Stimulated activated CD8-positive, alpha-beta memory T cell treated with anti-CD3 and anti-CD28 coated beads, Interleukin-15, amount 100 ng/mL, for 1 hour (primary cell): ENCODE measurements at places on chromosomes 1 and 21.

DNA sequence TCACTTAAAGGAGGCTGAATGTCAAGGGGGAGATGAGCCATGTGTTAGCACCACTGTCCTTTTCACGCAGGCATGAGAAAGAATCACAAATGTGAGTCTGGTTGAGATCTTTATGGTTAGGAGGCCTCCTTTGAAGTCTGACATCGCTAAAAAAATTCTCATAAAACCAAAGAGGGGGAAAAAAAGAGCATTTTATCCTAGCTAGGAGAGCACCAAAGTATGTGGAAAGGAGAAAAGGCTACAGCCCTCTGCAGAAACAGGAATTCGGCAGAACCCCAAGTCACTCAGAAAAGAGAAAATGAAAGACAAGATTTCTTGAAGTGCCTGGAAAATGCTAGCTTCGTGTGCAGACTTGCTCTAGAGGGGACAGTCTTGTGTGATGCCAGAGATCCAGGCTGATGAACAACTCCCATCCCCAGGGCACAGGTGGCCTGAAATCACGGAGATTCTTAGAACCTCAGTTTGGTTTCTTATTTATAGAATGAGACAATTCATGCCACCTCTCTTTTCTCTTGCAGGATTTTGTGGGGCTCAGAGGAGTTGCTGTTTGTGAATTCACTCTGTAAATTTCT is 61.5 kb downstream of the RUNX1 start:
- no peak for DNase-seq

GRCh38 chr1:225559326-225559725 is 93.6 kb downstream of the ENAH start:
- DNase-seq = no peak

GRCh38 chr1:221761354-221762002 is 19.6 kb upstream of the DUSP10 start:
- DNase-seq = no peak

- DNase-seq = no peak
These were observed 259.0 kb downstream of the NEGR1 start for GRCh38 chr1:72023063-72023930.

DNA sequence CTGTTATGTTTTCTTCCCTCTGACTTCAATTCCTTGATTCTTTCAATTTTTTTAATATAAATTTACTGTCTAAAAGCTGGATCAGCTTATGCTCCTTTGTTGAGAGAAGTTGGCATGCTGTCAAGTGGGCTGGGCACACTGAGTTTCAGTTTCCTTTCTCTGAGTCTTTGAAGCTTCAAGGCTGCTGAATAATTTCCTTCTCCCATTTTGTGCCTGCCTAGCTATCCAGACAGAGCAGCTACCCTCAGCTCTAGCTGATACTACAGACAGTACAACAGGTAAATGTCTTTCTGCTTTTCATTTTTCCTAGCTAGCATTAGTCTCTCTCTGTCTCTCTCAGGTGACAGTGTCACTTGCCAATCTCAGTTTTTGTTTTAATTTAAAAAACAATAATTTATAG is at the start of gene IFI44:
Gene IFI44 (plus strand): TSS at position 204 of the 400 bp plus-strand sequence. CDS start 365 bp downstream, outside the sequence.
- peak; percentile 67 for DNase-seq

GRCh38 chr1:169143346-169143745 is 36.9 kb downstream of the ATP1B1 start:
- no peak for DNase-seq

GRCh38 chr1:244653439-244654107 is 647 bp downstream of the DESI2 start:
- DNase-seq = no peak

DNA sequence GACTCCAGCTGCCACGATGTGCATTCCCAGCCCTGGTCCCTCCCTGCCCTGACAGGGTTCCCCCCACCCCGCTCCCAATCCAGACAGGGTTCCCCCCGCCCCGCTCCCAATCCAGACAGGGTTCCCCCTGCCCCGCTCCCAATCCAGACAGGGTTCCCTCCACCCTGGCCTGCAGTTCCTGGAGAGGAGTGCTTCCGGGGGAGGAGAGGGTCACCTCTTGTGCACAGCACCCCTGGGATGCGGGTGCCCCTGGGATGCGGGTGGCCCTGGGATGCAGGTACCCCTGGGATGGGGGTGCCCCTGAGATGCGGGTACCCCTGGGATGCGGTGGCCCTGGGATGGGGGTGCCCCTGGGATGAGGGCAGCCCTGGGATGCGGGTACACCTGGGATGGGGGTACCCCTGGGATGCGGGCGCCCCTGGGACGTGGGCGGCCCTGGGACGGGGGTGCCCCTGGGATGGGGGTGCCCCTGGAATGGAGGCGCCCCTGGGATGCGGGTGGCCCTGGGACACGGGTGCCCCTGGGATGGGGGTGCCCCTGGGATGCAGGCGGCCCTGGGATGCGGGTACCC is 36.7 kb upstream of the SLC19A1 start:
- DNase-seq = no peak

GRCh38 chr1:100565533-100565932 is 27.6 kb downstream of the GPR88 start:
- no peak for DNase-seq

- DNase-seq = no peak
These were observed 191.5 kb downstream of the SIPA1L2 start for GRCh38 chr1:232438476-232438875.

DNA sequence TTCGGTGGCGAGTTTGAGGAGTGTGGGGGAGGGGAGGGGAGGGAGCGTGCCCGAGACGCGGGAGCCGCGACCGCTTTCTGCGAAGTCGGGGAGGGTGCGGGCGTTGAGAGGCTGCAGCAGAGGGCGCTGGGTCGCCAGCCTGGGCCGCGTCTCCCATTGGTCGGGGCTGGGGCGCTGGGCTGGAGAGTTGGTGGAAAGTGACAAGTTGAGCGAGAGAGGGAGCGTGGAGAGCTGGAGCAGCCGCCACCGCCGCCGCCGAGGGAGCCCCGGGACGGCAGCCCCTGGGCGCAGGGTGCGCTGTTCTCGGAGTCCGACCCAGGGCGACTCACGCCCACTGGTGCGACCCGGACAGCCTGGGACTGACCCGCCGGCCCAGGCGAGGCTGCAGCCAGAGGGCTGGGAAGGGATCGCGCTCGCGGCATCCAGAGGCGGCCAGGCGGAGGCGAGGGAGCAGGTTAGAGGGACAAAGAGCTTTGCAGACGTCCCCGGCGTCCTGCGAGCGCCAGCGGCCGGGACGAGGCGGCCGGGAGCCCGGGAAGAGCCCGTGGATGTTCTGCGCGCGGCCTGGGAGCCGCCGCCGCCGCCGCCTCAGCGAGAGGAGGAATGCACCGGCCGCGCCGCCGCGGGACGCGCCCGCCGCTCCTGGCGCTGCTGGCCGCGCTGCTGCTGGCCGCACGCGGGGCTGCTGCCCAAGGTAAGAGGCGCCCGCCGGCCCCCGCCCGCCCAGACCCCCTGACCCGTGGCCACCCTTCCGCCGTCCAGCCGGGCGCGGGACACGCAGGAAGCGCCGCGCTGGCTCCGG is at the start of gene ROR1:
Gene ROR1 (plus strand): TSS at position 203 of the 802 bp plus-strand sequence.
- no peak for DNase-seq

- DNase-seq = no peak
These were observed 574.1 kb downstream of the PTPRU start for GRCh38 chr1:29810121-29811120.

DNA sequence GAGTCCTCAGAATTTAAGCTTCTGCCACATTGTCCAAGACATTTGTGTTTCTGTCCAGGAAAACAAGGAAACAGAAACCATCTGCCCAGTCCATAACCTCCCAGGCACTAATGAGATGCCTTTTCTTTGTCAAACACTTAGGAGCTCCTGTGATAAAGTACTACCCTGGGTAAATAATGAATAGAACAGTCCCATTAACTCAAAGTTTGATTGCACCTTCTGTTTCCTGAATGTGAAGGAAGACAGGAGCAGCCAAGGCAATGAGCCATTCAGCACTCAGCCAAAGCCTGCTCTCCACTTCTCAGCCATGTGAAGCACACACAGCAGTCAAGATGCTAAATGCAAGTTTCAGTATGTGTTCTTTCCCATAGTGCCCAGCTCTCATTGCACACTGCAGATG is 199.8 kb downstream of the SEC16B start:
- no peak for DNase-seq

DNA sequence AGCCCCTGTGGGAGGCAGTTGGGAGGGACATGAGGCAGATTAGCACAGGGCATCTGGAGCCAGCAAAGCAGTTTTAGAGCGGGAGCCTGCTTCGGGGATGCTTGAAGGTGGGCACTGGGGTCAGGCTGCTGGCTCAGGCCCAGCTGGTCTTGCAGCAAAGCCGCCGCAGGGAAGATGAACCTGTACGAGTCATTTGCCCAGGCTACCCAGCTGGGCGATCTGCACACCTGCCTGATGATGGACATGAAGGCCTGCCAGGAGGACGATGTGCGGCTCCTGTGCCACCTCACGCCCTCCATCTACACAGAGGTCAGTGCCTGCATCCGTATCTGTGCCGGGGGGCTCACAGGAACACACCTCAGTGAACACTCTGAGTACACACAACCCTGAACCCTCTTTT is 7.7 kb upstream of the SLC27A3 start:
- DNase-seq = no peak

DNA sequence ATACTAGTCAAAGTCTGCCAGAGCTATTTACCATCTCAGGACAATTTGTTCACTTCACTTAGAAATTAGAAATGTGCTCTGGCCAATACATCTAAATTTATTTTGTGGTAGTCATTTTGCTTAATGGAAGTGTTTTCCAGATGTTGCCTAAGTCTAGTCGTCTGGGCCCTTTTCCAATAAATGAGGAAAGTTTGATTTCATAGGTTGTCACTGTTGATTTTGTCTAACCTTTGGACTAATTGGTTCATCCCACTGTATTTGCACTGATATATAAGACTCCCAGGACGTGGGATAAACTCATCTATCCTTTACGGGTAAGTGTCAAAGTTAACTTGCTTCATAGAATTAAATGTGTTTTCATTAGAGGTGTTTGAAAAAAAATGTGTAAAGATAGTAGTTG is 79.1 kb downstream of the TPR start:
- no peak for DNase-seq

GRCh38 chr1:115980998-115981993 is 5.0 kb downstream of the SLC22A15 start:
- DNase-seq = no peak

GRCh38 chr1:206578978-206579374 is 33.3 kb downstream of the EIF2D start:
- DNase-seq = no peak

DNA sequence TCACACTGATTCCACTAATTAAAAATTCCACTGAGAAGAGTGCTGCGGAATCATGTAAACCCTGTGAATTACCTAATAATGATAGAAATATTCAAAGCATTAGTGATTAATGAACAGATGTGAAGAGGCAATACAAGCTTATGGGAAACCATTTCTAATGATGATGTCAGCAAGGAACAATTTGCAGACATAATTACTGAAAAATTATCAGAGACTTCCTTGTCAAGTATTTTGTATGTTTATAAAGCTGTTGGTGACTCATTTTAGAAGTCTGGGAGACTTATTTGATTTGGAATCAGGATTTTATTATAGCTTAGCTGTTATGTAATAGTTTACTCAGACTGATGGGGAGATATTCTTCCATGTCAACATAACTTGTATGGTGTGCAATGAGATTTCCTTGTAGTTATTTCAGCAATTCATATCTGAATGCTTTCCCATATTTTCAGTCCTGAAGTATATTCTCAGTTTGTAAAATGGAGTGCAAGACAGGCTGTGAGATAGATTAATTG is 135.5 kb downstream of the TGFB2 start:
- DNase-seq = no peak

GRCh38 chr21:28882345-28882744 is 110.3 kb downstream of the LTN1 start:
- DNase-seq = no peak

DNA sequence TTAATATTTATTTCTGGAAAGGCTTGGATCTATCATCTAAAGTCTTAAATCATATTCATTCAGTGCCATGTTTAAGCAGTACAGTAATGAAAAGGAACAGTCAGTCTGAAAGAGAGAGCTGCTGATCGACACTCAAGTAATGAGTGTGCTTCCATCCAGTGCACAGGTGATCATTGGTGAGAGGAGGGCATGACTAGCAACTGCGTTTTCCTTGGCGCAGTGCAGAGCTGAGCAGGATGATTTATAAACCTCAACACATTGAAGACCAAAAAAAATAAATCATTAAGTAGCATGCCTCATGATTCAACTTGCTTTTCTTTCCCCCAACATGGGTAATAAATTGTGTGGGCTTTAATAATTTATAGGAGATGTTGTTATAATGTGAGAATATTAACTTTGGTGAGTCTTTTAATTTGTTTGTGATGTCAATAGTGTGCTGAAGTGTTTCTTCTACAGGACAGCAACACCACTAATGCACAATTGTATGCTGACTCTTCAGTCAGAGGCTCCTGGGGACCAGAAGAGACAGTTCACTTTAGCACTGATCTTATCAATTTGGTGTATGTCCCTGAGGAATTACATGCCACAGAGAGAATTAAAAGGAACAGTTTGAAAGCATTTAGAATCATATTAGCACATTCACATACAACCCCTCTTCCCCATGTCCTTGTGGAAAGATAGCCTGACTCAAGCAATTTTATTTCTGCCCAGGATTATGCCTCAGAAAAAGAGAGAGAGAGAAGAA is 199.7 kb upstream of the ADGRL2 start:
- DNase-seq = no peak

DNA sequence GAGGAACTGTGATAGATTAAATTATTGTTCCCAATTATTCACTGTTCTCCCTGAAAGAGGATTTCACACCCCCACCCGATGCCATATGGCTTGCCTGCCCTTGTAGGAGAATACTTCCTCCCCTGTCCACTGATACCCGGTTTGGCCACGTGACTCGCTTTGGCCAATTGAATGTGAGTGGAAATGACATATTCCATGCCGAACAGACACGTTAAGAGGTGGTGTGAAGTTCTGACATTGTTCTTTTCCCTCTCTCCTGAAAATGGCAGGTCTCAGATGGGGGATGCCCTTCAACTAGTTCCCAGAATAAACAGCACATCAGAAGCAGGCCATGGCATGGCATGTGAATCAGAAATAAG is 5.3 kb downstream of the STUM start:
- no peak for DNase-seq

- no peak for DNase-seq
These were observed 19.5 kb downstream of the MAP7D1 start for GRCh38 chr1:36175137-36176095.

GRCh38 chr1:21857142-21857839 is 45.2 kb downstream of the LDLRAD2 start:
- DNase-seq = no peak

GRCh38 chr1:246677842-246678241 is 46.4 kb upstream of the SCCPDH start:
- no peak for DNase-seq

DNA sequence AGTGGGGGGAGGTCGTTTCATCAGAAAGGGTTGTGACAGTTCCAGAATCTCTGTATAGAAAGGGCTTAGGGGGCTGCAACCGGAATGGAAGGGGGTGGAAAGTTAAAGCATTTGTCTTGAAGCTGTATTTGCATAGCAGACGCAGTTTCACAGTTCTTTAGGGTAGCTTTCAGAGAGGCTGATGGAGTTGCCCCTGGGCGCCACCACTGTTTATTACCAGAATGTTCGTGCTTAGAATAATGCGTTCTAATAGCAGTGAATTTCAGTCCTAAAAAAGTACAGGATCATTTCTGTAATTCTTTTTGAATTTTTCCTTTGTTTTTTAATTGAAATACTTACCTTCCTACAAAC is 1.3 kb downstream of the EXO1 start:
- no peak for DNase-seq

GRCh38 chr1:211833174-211833820 is 2.7 kb upstream of the LPGAT1 start:
- no peak for DNase-seq

GRCh38 chr1:66585002-66585401 is 51.0 kb downstream of the SGIP1 start:
- DNase-seq = no peak

GRCh38 chr1:41637367-41637766 is 152.9 kb upstream of the EDN2 start:
- DNase-seq = no peak
